H54 (cell line): ENCODE measurements at places on chromosomes 5 and 9.
A peak's percentile ranks its signal among the peaks of the same experiment; 100 is the strongest.

GRCh38 chr5:91006713-91007112, 376.4 kb downstream of the ARRDC3 start:
- DNase-seq: no peak

GRCh38 chr5:6387970-6388369, 9.6 kb upstream of the MED10 start:
- DNase-seq: no peak

DNA sequence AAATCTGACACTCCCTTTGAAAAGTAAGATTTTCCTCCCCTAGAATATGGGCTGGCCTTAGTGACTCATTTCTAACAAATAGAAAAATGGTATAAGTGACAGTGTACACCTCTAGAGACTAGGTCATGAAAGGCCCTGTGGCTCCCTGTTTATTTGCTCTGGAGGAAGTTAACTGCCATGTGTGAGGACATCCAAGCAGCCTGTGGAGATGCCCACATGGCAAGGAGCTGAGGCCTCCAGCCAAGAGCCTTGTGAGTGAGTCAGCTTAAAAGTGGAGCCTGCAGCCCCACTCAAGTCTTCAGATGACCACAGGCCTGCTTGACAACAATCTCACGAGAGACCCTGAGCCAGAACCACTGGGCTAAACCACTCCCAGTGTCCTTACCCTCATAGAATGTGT, 128.1 kb upstream of the LHFPL2 start:
- no peak for DNase-seq

DNA sequence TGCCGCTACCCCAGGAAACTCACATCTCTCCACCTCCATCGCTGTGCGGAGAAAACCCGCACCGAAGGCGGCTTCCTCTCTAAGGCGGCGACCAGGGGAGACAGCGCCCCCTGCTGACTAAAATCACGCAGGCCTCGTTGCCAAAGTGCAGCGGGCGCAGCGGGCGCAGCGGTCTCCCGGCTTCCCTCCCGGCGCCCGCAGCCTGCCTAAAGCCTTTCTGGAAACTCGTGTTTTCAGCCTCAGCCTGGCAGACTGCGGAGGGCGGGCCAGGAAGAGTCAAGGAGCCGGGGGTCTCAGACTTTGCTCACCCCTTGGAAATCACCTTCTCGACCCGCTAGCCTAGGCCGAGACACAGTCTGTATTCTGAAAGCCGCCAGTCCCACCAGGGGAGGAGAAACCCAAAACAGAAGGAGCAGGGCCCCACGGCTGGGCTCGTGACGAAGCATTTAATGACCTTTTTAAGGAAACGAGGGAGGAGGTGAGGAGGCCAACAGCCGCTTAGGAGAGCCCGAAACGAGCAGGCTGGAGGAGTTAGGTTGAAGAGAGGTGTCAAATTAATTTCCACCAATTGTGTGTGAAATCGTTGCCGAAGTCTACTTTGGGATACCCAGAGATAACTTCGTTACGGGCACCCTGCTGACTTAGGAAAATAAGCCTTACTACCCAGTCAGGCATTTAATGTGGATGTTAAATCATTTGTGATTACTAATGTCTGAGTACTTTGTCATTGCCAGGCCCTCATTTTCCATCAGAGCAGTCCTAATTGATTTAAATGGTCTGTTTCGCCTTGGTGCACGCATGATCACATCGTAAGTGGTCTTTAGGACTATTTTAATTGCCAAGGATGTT, 7.3 kb upstream of the FOXB2 start:
- peak; percentile 81 for DNase-seq

GRCh38 chr9:97880336-97880735, 27.3 kb downstream of the FOXE1 start:
- DNase-seq: no peak

- no peak for DNase-seq
These were observed 51.5 kb upstream of the ADAMTSL1 start for GRCh38 chr9:18422296-18423036.

- DNase-seq: no peak
These were observed 22.9 kb downstream of the OR2V2 start for GRCh38 chr5:181170237-181170825.

DNA sequence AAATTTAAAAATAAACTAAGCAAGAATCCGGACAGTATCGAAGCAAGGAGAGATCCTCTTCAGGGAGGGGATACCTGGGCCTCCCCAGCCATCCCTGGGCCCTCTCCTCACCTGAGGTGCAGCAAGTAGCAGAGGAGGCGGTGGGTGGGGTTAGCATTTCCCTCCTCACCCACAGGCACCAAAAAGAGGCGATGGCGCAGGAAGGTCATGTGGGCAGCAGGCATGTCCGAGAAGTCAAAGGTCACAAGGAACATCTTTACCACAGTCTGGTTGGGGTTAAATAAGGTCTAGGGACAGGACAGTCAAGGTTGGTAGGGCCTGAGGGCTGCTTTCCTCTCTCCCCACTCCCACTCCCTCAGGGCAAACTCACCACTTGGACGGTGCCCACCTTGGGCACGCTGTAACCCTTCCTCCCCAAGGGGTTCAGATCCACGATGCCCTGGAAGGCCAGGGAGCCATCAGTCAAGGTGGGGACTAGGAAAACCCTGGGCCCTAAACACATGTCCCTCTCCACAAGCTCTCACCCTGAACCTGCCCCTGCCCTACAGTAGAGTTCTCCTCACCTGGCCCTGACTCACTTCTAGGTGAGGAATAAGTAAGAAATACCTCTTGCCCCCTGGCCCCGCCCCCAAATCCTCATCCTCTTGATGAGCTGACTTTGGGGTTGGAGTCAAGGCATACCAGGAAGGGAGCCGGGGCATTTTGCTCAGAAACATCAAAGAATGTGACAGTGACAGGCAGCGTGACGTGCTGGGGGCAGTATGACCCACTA, 2.8 kb upstream of the STOML2 start:
- DNase-seq: no peak

- no peak for DNase-seq
These were observed 34.7 kb upstream of the RASEF start for GRCh38 chr9:83097633-83098032.

DNA sequence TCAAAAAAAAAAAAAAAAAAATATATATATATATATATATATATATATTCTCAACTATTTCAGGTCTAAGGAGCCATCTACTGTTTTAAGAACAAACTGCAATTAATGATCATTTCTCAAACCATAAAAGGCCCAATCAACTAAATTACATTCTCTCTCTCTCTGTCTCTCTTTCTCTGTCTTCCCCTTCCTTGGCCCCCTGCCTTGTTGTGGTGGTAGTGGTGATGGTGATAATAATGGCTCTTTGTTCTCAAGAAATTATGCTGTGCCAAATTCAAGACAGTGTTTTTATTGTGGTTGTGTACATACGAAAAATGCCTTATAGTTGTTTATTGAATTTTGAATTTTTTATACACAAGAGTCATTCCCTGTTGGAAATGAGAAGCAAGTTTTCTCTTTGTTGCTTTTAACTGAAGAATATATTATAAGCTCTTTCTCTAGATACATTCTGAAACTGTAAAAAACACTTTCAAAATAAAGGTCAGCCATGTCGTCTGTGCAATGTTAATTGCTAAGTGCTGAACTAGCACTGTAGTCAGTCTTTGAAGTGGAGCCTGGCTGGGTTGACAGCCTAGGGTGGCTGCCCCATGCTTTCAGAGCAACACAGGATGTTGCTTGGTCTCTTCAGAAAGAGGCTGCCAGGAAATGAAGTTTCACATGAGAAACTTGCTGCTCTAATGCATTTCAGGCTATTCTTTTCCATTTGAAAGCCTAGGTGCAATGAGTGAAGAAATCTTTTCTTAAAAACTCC, 96.0 kb downstream of the HINT1 start:
- no peak for DNase-seq

GRCh38 chr9:24096756-24097155, 270.7 kb upstream of the ELAVL2 start:
- no peak for DNase-seq

DNA sequence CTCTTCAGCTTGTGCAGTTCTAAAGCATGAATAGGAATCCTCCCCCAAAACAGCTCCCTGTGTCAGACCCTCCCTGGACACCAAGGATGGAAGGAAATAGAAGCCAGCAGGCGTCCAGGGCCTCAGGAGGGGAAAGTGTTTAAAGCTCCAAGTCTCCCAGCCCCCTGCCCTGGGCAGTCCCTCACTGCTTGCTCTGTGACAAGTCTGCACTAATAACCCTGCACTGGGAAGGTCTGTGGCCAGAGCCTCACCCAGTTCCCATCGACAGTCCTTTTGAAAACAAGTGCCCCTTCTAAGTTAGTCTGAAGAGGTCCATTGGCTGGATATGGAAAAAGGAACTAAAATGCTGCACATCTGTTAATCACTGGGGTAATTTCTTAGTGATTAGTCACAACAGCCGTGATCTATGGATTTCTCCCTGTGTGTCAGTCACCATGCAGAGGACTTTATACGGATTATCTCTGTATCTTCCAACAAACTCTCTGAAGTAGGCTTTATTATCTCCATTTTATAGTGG, 195.3 kb downstream of the FBXL7 start:
- DNase-seq: no peak

DNA sequence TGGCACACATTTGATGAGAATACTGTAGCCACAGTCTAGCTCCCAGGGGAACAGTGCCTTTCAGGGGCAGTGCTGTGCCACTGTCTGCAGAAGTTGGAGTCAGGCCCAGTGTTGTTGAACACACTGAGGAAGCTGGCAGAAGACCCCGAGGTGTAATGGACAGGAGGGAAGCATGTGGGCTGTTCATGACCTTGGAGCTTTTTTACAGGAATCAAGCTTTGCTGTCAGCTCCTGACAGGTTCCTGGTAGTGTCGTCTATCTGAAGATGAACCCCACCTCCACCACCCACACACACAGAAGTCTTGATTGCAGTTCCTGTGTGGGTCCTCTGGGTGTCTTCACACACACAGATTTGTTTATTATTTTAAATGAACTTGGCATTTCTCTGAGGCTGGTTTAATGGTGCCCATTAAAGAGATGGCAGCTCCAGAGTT, 40.3 kb upstream of the TNFAIP8 start:
- DNase-seq: no peak

GRCh38 chr9:119634006-119634405, 264.8 kb upstream of the BRINP1 start:
- DNase-seq: no peak

GRCh38 chr5:137181667-137182066, 317.5 kb downstream of the SPOCK1 start:
- no peak for DNase-seq

DNA sequence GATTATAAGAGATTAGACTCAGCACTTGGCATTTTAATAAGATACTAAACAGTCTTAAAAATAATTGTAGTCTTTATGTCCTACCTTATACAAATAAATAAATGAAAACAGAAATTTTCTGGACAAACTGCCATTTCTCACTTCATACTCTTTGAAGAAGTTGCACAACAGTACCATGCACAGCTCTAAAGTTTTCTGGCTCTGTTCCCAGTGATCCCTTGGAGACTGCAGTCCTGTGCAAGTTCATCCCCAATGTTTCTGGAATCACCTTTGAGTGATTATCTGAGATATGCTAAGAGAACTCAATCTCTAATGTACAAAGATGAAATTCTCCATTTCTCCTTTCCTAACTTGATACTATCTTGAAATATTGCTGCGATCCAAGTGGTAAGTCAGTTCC, 330.4 kb upstream of the EDIL3 start:
- no peak for DNase-seq

- DNase-seq: no peak
These were observed 22.4 kb upstream of the NREP start for GRCh38 chr5:111779260-111779921.

GRCh38 chr5:5025098-5025773, 114.9 kb upstream of the ADAMTS16 start:
- peak; percentile 13 for DNase-seq

DNA sequence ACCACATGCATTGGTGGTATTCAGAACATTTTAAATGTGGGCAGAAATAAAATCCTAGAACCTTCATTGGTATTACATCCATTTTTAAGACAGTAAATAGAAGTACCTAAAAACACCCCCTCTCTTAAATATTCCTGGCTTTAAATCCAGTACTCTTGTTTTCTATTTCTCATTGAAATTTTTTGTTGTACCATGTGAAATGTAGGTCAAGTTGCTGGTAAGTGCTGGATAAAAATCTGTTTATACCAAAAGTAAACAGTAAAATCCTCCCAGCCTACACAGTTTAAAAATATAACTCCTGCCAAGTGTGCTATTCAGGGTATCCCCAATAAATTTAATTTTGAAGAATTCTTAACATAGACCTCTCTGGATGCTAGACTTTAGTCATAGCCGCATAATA, 75.0 kb upstream of the FST start:
- DNase-seq: no peak

DNA sequence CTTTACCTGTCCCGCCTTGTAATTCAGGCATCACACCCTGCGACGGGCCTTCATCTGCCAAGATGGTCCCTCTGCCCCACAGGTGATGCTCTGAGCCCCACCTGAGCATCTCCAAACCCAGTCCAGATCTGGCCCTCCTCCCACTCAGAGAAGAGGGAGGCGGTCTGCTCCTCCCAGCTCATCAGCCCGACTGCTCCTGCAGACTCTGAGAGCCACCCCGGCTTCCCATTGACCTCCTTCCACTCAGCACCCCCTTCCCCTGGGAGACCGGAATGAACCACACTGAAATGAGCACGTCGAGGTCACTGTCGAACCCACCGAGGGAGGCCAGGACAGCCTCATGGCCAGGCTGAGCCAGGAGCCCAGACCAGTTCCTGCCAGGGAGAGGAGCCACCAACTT, 12.8 kb downstream of the ABO start:
- no peak for DNase-seq

GRCh38 chr9:137089232-137089947, 2.6 kb downstream of the MAN1B1 start:
- DNase-seq: no peak

GRCh38 chr5:1648806-1649205, 125.0 kb upstream of the LPCAT1 start:
- DNase-seq: no peak

- DNase-seq: no peak
These were observed 1397.8 kb downstream of the PTPRD start for GRCh38 chr9:9215050-9215449.

- no peak for DNase-seq
These were observed 72.3 kb downstream of the SLCO4C1 start for GRCh38 chr5:102223542-102224477.

- no peak for DNase-seq
These were observed 201.2 kb downstream of the ADCY2 start for GRCh38 chr5:7597059-7597642.

GRCh38 chr5:165143741-165144140, 1638.3 kb downstream of the MAT2B start:
- no peak for DNase-seq

DNA sequence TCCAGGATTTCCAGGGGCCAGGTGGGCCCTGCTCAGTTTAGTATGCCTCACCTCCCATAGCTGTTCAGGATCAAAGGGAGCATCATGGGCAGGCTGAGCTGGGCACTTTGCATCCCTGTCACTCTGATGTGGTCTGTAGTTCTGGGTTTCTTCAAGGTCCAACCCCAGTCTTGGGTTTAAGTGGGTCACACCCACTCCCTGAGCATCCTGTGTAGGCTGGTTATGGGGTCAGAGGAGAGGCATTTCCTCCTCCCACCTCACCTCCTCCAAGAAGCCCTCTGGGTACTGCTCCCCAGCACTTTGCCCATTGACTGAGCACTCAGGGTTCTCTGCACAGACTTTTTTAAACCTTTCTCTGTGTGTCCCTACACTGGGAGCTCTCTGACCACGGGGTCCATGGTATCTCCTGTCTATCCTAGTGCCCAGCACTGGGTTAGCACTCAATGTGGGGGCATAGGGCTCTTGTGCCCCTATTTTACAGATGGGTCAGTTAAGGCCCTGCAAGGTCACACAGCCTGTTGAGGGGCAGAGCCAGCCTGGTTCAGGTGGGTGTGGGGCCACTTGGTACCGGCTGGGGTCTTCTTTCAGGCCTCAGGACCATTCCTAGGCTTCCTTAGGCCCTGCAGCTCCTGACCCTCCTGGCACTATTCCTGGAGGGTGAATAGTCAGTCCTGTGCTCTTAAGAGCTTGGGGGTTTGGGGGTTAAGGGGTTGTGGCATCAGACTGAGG, 19.0 kb downstream of the CXXC5 start:
- no peak for DNase-seq
